ENCODE measurements at places on chromosomes 4 and X.

DNA sequence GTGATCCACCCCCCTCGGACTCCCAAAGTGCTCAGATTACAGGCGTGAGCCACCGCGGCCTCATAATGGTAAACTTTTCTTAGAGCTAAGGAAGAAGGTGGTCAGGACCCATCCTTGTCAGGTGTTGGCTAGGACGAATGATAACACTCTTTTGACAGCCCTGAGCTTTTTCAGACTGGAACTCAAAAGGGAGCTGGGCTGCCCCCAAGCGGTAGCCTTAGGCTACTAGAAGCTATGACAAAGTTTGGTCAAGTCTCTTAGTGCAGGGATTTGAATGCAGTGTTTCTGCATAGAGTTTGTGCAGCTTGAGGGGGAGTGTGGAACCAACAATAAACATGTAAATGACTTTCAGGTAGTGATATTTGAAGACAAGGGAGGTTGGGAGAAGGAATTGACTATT lies 11.8 kb upstream of the HSD17B10 start:
- no peak for DNase-seq

- no peak for DNase-seq
Observed at GRCh38 chr4:89579771-89580170, 257.2 kb downstream of the SNCA start.

GRCh38 chrX:132486599-132487178 lies 2.1 kb downstream of the MBNL3 start:
- DNase-seq = no peak

GRCh38 chr4:4394644-4395043 lies 7.7 kb downstream of the NSG1 start:
- no peak for DNase-seq

GRCh38 chr4:183691006-183691405 lies 31.9 kb downstream of the TRAPPC11 start:
- no peak for DNase-seq

DNA sequence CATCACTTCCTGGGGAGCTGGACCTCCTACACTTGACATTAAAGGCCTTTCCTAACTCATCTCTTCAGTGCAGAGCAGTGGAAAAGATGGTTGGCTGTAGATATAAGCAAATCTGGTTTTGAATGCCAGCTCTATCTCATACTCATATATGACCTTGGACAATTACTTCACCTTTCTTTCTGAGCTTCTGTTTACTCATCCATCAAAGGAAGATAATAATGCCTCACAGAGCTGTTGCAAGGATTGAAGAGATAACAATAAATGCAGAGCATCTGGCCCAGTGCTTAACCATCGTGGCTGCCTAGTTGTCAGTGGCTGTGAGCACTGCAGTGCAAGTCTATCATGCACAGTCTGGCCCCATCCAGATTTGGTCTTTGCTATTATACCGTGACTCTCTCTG lies 148.1 kb upstream of the EOLA2 start:
- no peak for DNase-seq

GRCh38 chrX:8748855-8749254 lies 16.9 kb upstream of the ANOS1 start:
- DNase-seq = no peak

DNA sequence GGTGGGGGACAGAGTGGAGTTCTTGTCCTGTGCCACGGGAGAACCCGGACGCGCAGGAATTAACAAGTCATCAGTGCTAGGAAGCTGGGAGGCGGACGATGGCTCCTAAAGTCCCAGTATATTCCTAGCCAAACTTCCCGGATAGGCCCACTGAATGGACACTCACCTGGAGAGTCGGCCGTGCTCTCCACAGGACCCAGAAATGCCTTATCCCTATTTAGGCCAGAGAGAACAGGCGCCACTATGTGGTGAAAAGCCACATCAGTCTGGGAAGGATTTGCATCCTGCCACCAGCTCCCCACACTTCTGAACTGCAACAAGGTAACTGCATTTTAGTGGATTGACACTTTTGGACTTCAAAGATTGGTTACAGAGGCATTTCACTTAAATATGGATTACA lies 1.1 kb downstream of the CFAP299 start:
- DNase-seq = peak; percentile 27

DNA sequence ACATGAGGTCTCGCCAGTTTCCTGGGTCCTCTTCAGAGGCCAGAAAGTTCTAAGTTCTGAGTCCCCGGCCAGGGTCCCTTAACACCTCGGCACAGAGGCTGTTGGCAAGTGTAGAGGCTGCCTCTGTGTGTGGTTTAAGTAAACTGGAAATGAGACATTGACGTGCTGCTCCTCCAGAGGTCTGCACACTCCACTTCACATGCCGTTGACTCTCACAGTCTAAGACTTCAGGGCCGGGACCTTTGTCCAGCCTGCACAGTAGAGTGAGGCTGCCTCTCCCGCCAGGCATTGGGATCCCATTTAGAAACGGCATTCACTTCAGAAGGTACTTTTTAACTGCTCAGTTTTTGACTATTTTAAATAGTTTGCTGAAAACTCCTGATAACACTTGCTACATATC lies 10.6 kb upstream of the TADA2B start:
- no peak for DNase-seq

DNA sequence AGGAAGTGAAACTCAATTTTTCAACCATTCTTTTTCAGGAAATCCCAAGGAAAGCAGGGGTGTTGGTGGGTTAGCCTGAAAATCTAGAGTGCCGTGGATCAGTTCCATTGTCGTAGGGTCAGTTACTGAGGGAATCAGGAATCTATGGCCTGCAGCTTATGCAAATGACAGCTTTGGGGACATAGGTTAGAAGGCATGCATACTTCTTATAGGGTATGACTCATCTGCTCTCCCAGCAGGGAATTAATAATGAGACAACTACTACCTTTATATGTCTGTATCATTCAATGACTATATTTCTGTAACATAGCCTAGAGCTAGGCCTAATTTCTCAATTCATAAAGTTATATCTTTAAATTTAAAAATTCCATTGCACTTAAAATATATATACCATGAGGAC lies 36.6 kb downstream of the ZNF41 start:
- no peak for DNase-seq

DNA sequence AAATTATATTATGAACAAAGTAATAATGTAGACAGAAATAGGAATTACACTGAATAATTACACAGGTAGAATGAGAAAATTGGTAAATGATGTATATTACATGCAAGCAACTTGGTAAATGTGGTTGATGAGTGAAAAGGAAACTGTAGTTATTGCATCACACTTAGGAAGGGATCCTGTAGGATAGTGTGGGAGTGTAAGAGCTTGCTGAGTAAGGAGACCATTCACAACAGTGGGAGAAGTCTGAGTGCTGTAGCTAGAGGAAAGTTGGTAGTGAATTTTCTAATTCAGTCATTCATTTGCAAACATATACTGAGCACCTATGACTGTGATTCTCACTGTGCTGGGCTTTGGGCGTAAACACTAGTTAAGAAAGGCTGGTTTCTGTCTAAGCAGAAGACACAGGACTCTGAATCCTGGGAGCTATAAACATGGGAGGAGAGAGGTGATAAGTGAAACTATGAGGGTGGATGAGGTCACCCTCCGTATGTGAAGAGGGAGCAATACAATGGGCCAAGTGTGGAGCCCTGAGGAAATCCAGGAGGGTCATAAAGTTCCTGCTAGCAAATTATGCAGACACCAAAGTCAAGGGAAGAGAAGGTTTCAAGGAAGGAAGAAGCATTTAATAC lies 14.2 kb upstream of the CPE start:
- DNase-seq = no peak

GRCh38 chr4:37602454-37603069 lies 83.6 kb downstream of the RELL1 start:
- no peak for DNase-seq

- no peak for DNase-seq
Observed at GRCh38 chr4:100208964-100209363, 18.7 kb upstream of the DDIT4L start.

- DNase-seq = peak; percentile 11
Observed at GRCh38 chr4:127708985-127709384, 21.2 kb upstream of the SLC25A31 start.

GRCh38 chrX:154372612-154373022 lies 1.8 kb downstream of the FLNA start:
- no peak for DNase-seq

DNA sequence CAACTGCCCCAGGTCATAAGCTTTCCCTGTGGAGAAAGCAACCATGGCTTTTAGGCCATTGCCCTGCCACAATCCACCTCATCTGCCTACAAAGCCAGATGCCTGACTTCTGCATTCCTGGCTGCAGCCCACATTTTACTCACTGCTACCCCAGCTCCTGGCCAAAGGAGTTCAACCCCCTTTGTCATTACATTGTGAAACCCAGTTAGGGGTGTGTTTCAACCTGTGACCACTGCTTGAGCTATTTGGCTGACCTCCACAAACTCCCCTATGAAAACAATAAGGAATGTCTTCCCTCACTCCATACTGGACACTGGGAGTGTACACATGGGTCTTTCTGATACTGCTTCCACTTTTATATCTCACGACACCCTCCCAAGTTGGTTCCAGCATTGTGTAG lies 589.2 kb downstream of the SH3BGRL start:
- DNase-seq = no peak
